ENCODE measurements at places on chromosomes 3 and 15. TPM values are rescaled to one million over a fixed set of nuclear protein-coding genes. Genes with fewer than 3 reads are reported as not detected.

The TBC1D5 gene
- 112 TPM for total RNA-seq

The SAMMSON gene
- not detected for total RNA-seq

The PLSCR5 gene
- not detected for total RNA-seq

The CHDH gene
- 0.37 TPM for total RNA-seq

The NOX5 gene
- not detected for total RNA-seq

The TXNRD3 gene
- total RNA-seq: 0.41 TPM

The SERINC4 gene
- 0.32 TPM for total RNA-seq

The SUCNR1 gene
- not detected for total RNA-seq
